Tibial nerve (tissue), 4 donors: ENCODE measurements at places on chromosomes 5 and 9.

DNA sequence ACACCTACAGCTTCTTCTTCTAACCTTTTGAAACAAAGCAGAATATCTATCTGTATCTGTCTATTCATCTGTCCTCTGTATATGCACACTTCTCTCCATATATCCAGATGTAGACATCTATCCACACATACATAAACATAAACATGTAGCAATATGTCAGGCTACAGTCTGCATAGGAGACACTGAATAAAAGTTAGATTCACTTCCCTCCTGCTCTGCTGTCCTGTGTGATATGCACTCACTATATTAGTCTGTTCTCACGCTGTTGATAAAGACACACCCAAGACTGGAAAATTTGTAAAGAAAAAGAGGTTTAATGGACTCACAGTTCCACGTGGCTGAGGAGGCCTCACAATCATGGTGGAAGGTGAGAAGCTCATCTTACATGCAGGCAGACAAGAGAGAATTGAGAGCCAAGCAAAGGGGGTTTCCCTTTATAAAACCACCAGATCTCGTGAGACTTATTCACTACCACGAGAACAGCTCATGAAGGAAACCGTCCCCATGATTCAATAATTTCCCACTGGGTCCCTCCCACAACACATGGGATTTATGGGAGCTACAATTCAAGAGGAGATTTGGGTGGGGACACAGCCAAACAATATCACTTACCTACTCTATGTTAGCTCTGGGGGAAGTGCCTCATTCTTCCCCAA, 24.1 kb downstream of the RANBP3L start:
- no peak for DNase-seq

GRCh38 chr5:1054799-1055775, 46.5 kb downstream of the NKD2 start:
- no peak for DNase-seq

GRCh38 chr9:127723013-127723412, 7.1 kb downstream of the TTC16 start:
- no peak for DNase-seq

DNA sequence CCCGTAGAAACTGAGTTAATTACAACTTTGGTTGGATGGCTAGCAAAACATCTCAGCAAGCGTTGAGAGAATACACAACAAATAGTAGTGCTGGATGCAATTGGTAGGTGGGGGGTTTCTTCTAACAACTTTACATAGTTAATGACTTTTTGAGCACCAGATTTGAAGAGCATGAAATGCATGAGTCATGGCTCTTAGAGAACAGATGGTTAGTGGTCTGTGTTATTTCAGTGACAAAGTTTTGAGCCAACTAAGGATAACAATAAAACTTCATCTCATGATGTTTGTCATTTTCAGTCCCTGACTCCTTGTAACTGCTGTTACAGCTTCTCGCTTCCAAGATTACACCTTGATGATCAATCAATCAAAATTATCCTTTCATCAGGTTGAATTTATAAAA, 399.0 kb upstream of the BRINP1 start:
- no peak for DNase-seq

DNA sequence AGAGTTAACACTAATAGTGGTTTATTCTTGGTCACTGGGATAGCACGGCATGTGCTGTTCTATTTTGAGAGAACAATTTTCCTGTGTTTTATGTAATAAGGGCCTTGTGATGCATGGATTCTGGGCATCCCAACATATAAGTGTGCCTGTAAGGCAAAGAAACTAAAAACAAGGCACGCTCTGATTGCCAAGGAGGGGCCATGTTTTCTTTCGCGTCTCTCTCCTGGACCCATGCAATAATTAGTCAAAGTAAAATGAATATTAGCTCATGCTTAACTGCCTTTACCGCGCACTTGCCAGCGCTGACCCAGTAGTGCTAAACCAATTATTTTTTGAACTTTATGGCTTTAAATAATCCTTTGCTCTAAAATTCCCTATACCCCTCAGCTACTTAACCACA, 140.9 kb downstream of the PSAT1 start:
- no peak for DNase-seq

DNA sequence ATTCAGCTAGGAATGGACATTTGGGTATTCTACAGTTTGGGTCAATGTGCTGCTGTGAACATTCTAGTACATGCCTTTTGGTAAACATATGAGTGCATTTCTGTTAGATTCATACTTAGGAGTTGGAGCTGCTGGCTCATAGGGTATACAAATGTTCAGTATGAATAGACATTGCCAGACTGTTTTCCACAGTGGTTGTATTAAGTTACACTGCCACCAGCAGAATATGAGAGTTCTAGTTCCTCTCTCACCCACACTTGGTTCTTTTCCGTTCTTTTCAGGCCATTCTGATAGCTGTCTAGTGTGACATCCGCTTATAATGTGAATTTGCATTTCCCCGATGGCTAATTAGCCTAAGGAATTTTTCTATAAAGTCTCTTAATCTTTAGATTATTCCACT, 25.0 kb downstream of the STOM start:
- DNase-seq: no peak

- no peak for DNase-seq
Observed at GRCh38 chr9:2761424-2761823, 44.1 kb downstream of the KCNV2 start.

- DNase-seq: no peak
Observed at GRCh38 chr5:80920333-80920732, 39.8 kb upstream of the RASGRF2 start.

DNA sequence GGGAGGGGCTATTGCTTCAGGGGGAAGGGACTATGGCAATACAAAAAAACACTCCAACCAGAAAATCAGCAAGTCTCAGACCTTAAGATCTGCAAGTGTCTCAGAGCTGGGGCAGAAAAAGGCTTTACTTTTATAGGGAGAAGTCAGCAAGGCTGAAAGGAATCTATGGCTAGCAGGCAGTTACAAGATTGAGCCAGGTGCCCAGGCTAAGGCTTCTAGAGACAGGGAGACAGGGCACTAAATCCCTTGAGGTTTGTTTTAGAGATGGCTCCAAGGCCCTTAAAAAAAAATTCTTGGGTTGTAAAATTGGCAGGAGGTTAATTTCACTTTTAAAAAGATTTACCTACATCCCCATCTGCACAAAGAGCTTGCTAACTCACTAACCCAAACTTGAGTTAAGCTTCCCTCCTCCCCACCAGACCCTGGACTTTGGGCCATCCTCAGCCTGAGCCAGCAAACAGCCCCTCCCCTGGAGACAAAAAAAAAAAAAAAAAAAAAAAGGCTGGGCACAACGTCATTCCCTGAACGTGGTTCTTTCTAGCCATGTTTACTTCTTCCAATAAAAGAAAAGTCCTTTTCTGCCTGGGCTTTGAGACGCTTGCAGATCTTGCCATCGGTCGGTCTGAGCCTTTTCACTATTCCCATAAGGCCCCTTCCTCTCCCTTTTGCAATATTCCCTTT, 17.9 kb downstream of the NIPAL4 start:
- DNase-seq: no peak

- DNase-seq: no peak
Observed at GRCh38 chr9:69056191-69056815, 20.8 kb downstream of the FXN start.

DNA sequence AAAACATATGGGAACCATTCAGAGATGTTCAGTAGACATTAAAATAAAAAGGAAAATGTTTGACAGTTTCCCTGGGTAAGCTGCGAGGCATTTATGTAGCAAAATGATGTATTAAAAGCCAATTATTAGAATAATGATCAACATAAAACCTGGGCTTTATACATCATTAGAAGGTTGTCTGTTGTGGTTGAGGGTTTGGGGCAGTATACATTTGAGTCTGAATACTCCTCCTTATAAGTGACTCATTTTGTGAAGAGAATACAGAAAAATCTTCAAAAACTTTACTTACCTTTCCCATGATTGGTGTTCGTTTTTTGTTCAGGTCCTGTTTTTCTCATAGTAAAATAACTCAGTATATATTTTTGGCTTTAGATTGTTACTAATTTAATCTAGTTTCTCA, 119.5 kb downstream of the ZCCHC7 start:
- DNase-seq: no peak

DNA sequence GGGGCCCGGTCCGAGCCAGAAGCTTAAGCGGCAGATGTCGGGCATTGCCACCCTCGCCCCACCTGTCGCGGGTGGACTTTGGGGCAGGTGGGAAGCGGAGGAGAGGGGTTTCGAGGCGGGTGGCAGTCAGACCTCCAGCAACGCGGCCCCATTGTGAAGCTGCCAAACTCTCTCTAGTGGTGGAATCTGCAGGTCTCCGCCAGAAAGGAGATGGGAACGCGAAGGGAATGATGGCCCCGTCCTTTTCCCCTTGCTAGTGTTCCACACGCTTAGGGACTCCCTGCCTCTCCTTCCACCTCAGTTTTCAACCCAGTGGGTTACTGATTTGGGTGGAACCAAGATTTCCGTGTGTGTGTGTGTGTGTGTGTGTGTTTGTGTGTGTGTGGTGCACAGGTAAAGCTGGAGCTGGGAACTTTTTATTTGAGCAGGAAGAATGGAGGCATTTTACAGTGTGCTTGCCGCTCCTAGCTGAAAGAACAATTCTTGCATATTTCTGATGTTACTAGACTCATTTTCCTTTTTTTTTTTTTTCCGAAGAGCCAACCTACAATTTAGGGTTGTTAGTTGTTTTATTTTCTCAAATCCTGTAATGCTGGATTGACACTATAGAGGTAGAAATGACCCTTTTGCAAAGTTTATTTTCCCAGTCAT, 1.3 kb downstream of the MACIR start:
- no peak for DNase-seq

GRCh38 chr9:97980918-97981845, 2.0 kb upstream of the ANP32B start:
- no peak for DNase-seq
